Subcutaneous preadipocyte (primary cell): ENCODE measurements at places on chromosomes 6 and 20. TPM values are rescaled to one million over a fixed set of nuclear protein-coding genes. Genes with fewer than 3 reads are reported as not detected.

XKR7 gene
- total RNA-seq, result not detected in 2 replicates

MMP24 gene
- under 0.01 TPM in 2 replicates for total RNA-seq

ESR1 gene
- total RNA-seq, result 0.73 and 0.98 TPM in 2 replicates

SGK2 gene
- under 0.01 TPM in 1 of 2 replicates, not detected in the other for total RNA-seq

ADGB gene
- not detected in 2 replicates for total RNA-seq

EPB41L1 gene
- total RNA-seq, result 13.2 and 14.3 TPM in 2 replicates

TRIM38 gene
- total RNA-seq, result 10.0 and 14.7 TPM in 2 replicates

CFAP61 gene
- total RNA-seq, result 0.39 TPM in 1 of 2 replicates, not detected in the other

SLC52A3 gene
- not detected in 2 replicates for total RNA-seq

SIRPB2 gene
- not detected in 2 replicates for total RNA-seq

MCUR1 gene
- 9.2 and 15.8 TPM in 2 replicates for total RNA-seq

MYCT1 gene
- total RNA-seq, result not detected in 2 replicates

BCAS1 gene
- total RNA-seq, result under 0.01 and 0.37 TPM in 2 replicates

UST gene
- 16.2 and 19.5 TPM in 2 replicates for total RNA-seq

PPP1R14C gene
- under 0.01 TPM in 1 of 2 replicates, not detected in the other for total RNA-seq

HRH3 gene
- not detected in 2 replicates for total RNA-seq

SIRPG gene
- not detected in 2 replicates for total RNA-seq

INSM1 gene
- not detected in 2 replicates for total RNA-seq

PI16 gene
- total RNA-seq, result not detected in 2 replicates

PDE7B gene
- total RNA-seq, result 7.2 and 25.4 TPM in 2 replicates

COL11A2 gene
- under 0.01 and 0.20 TPM in 2 replicates for total RNA-seq

CCN2 gene
- total RNA-seq, result 1.5 and 10.8 TPM in 2 replicates

SRSF12 gene
- total RNA-seq, result under 0.01 and 0.37 TPM in 2 replicates

SLC17A4 gene
- total RNA-seq, result not detected in 2 replicates

SNAP25 gene
- total RNA-seq, result under 0.01 and 4.5 TPM in 2 replicates

PRSS35 gene
- total RNA-seq, result 0.20 and 0.37 TPM in 2 replicates

CTAGE9 gene
- not detected in 2 replicates for total RNA-seq

RIPOR3 gene
- 2.2 and 19.8 TPM in 2 replicates for total RNA-seq

WFDC5 gene
- not detected in 2 replicates for total RNA-seq

MYLIP gene
- total RNA-seq, result 3.7 and 5.5 TPM in 2 replicates

MEP1A gene
- not detected in 2 replicates for total RNA-seq
